Progenitor cell of endocrine pancreas (in vitro differentiated cells): ENCODE measurements at places on chromosomes 1 and 21. TPM values are rescaled to one million over a fixed set of nuclear protein-coding genes. Genes with fewer than 3 reads are reported as not detected.

DNA sequence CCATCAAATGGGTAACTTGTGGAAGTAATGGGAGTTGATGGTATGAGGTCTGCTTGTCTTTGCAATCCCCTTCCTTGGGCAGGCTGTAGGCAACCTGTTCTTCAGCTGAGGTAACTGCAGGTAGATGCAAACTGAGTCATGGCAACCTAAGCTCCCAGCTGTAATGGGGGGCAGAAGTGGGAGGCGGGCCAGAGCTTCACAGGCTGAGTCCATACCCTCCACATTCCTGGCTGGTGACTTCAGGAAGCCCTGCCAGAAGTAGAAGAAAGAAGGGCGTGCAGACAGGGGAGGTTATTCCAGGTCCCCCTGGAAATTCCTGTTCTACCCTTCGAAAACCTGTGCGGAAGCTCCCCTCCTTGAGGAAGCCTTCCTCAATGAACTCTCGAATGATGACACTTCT, 44.9 kb downstream of the ARHGEF11 start:
- DNase-seq: no peak
- no peaks in the 10 kb centered on the region for H3K27me3 ChIP-seq
- H3K4me1 ChIP-seq: peaks cover 10% of the 10 kb centered on the region
- H3K27ac ChIP-seq: no peak overlapping the region
- no peak overlapping the region for H3K4me3 ChIP-seq

DNA sequence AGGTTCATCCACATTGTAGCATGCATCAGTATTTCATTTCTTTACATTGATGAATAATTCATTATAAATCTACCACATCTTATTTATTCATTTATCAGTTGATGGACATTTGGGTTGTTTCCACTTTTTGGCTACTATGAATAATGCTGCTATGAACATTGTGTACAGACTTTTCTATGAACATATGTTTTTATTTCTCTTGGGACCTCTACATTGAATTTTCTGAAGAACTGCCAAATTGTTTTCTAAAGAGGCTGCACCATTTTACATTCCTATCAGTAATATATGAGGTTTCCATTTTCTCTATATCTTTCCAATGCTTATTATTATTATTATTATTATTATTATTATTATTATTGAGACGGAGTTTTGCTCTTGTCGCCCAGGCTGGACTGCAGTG, 81.3 kb upstream of the SELENON start:
- no peaks in the 10 kb centered on the region for H3K36me3 ChIP-seq
- peaks cover 9% of the 10 kb centered on the region for H3K27me3 ChIP-seq
- H3K4me3 ChIP-seq: no peak overlapping the region
- H3K4me1 ChIP-seq: peaks cover 14% of the 10 kb centered on the region
- no peak for DNase-seq

DNA sequence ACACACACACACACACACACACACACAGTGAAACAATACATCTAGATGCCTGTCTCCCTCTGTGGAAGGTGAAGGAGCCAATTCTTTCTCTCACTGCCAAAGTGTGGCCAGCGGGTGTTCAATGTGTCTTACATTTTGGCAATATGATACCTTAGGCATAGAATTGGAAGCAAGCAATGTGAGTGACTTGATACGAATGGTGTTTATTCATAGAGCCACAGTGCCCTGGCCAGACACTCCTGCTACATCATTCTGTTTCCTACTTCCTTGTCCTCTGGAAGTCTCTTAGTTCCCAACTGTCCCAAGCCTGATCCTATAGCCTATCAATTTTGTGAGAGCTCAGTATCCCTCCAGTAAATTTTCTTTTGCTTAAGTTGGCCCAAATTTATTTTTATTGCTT, 170.0 kb upstream of the L1TD1 start:
- H3K27ac ChIP-seq: peak overlapping the region; percentile 33
- H3K36me3 ChIP-seq: peaks cover 33% of the 10 kb centered on the region
- no peaks in the 10 kb centered on the region for H3K4me1 ChIP-seq
- H3K4me3 ChIP-seq: no peak overlapping the region

- no peak overlapping the region for H3K27ac ChIP-seq
- no peak overlapping the region for H3K4me3 ChIP-seq
- no peak for DNase-seq
Measured at GRCh38 chr1:156721535-156721934, 6.7 kb upstream of the METTL25B start.

GRCh38 chr1:184330875-184331274, 56.0 kb upstream of the C1orf21 start:
- H3K36me3 ChIP-seq: no peaks in the 10 kb centered on the region
- no peak for DNase-seq
- no peak overlapping the region for H3K4me3 ChIP-seq
- no peak overlapping the region for H3K27ac ChIP-seq
- H3K4me1 ChIP-seq: no peaks in the 10 kb centered on the region

- DNase-seq: no peak
- H3K36me3 ChIP-seq: peaks cover 26% of the 10 kb centered on the region
- H3K27me3 ChIP-seq: no peaks in the 10 kb centered on the region
- peaks cover 44% of the 10 kb centered on the region for H3K4me1 ChIP-seq
Measured at GRCh38 chr1:231233735-231234417, 7.1 kb upstream of the GNPAT start.

- peak; percentile 93 for DNase-seq
- H3K36me3 ChIP-seq: peaks cover 1% of the 10 kb centered on the region
- peaks cover 15% of the 10 kb centered on the region for H3K27me3 ChIP-seq
- peaks cover 25% of the 10 kb centered on the region for H3K4me1 ChIP-seq
- peak within 1 kb of the TSS; percentile 73 for H3K27ac ChIP-seq
Measured at GRCh38 chr1:51990478-51990965, at the start of gene RAB3B. TSS of gene RAB3B (minus strand) at chr1:51990700. CDS start at chr1:51977117, 13,583 bp downstream.

GRCh38 chr1:22745669-22746585, 35.3 kb downstream of the EPHB2 start:
- H3K27ac ChIP-seq: no peak overlapping the region
- DNase-seq: no peak
- H3K4me3 ChIP-seq: no peak overlapping the region
- peaks cover 5% of the 10 kb centered on the region for H3K27me3 ChIP-seq
- H3K36me3 ChIP-seq: peaks cover 3% of the 10 kb centered on the region

DNA sequence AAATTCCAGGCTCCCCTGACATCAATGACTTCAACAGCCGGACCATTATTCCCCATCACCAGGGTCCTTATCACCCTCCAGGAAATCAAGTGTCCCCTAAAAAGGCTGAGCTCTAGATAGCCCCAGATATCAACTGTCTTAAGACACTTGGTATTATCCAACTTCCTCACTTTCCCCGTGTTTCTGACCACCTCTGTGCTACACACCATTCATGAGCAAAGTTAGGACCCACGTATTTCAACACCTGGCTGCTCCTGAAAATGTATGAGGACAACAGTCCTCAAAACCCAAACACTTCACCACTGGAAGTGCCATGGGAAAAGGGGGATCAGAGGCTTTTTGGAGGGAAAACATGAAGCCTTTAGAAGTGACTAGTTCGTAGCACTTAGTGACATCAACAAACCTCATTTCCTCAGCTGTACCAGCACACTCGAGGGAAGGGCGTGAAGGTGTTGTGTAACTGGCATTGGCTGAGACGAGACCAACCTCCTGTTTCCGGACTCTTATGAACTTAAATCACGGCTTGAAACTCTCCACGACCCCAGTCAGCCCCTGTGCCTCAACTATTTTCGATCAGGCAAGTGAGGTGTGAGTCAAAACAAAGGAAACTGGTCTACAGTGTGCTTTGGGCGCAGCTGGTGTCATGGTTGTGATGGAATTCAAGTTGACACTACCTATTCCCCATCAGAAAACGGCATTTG, 4.1 kb upstream of the CHD5 start:
- no peaks in the 10 kb centered on the region for H3K4me1 ChIP-seq
- H3K4me3 ChIP-seq: no peak overlapping the region
- no peak for DNase-seq
- H3K36me3 ChIP-seq: peaks cover 19% of the 10 kb centered on the region
- no peak overlapping the region for H3K27ac ChIP-seq

GRCh38 chr1:150273311-150273710, 721 bp downstream of the C1orf54 start:
- no peak overlapping the region for H3K27ac ChIP-seq
- H3K4me1 ChIP-seq: peaks cover 12% of the 10 kb centered on the region
- no peak overlapping the region for H3K4me3 ChIP-seq
- no peaks in the 10 kb centered on the region for H3K36me3 ChIP-seq
- DNase-seq: no peak
- no peaks in the 10 kb centered on the region for H3K27me3 ChIP-seq

DNA sequence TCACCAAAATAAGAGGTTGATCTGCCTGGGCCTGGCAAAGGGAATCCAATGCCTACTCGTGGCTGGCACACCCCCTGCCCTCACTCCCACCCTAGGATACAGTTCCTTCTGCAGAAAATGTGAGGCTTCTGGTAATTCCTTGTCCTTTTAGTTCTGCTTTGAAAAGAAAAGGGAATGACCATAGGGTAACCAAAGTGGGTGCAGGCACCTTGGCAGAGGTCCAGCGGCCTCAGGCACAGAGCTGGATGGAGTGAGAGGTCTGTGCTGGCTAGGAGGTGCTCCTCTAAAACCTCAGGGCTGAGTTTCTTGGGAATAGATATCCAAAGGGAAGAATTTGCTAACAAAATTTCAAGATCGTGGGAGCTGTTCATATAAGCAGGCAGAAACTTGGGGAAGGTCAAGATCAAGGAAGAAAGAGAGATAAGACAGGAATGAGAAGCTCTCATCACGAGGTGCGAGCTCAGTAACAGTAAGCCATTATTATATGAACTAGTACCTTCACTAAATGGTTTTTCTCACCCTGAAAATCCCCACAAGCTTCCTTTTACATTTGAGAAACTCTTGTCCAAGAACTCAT, 293.1 kb upstream of the LYPLAL1 start:
- H3K4me1 ChIP-seq: peaks cover 12% of the 10 kb centered on the region
- H3K36me3 ChIP-seq: no peaks in the 10 kb centered on the region
- no peak overlapping the region for H3K27ac ChIP-seq
- H3K27me3 ChIP-seq: peaks cover 4% of the 10 kb centered on the region

INSRR gene
- total RNA-seq: not detected in 2 replicates

GBP7 gene
- total RNA-seq: not detected in 2 replicates

LRRC53 gene
- total RNA-seq: 0.07 TPM in 1 of 2 replicates, not detected in the other

NBPF10 gene
- total RNA-seq: 3.4 and 3.6 TPM in 2 replicates

SLAMF9 gene
- total RNA-seq: not detected in 2 replicates

MFAP2 gene
- 170 and 174 TPM in 2 replicates for total RNA-seq
